ENCODE measurements at places on chromosomes 2 and 18.

- DNase-seq = no peak
These were observed 109.2 kb downstream of the MAP4K4 start for GRCh38 chr2:101806701-101807100.

- DNase-seq = no peak
These were observed 12.3 kb upstream of the RESP18 start for GRCh38 chr2:219344751-219345430.

- no peak for DNase-seq
These were observed 123.7 kb downstream of the GALNT14 start for GRCh38 chr2:31014516-31014915.

DNA sequence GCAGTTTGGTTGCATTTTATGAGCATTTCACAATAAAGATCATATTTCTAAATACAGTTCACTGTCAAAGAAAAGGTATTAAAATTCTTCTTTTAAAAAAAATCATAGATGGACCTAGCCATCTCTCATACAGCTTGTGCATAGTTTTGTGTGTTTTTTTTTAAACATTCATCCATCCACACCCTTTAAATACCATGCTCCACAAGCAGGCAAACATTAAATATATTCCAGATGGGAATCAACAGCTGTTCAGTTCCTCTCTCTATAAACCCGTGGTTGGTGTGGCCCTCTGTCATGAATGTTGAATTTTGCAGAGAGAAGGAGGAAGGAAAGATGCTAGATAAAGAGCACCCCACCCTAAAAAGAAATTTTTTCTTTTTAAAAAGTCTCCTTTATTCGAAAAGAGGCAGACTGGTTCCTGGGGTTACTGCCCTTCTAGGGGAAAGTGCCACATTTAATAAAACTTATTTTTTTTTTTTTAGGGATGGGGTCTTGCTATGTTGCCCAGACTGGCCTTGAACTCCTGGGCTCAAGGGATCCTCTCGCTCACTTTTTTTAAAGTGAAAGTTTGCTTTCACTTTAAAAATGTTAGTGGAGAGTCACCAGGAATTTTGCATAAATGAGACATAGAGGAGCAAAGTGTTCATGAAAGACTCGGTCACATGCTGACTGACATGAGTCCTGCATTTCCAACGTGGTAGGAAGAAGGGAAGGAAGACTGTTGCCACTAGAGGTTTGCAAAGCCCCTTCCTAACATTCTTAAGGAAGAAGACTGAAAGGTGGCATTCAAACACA lies 73.9 kb upstream of the LMAN1 start:
- DNase-seq = no peak

- DNase-seq = no peak
These were observed 428.2 kb upstream of the ETAA1 start for GRCh38 chr2:66968946-66969345.

DNA sequence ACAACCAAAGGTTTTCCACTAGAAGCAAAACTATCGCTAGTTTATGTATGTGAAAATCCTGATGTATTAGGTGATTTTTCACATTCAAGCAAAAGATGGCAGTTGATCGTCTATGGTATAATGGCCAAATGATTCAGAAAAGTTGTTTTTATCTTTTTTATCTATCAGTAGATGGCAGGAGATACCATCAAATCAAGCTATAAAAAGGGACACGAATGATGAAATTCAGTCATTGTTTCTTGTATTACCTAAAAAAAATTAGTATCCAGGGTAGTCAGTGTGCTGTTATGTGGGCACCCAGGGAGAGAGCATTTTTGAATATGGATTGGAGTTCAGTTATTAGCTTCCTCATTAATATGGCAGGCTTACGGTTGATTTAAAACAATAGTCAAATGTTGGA lies 22.9 kb upstream of the CAVIN2 start:
- DNase-seq = no peak
